ENCODE measurements at places on chromosomes 12 and 14.

DNA sequence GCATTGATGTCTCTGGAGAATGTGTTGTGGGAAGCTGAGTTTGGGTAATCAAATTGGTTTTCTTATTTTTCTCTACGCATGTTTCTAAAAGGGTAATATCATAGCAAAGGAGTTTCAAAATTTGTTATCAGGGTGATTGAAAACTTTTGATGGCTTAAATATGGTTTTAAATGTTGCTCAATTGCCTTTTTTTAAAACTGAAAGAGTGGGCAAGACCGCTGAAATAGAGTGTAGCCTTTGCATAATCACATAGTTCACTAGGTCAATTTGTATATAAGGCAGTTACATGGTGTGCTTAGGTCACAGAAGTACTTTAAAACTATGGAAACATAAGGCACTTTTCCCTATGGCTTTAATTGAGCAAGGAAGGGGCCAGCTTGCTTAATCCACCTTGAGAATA, 167.4 kb downstream of the SNAPC1 start:
- no peak for DNase-seq

- DNase-seq = no peak
Measured at GRCh38 chr12:93442411-93443340, 929 bp upstream of the UBE2N start.

- no peak for DNase-seq
Measured at GRCh38 chr12:3083921-3084347, 6.8 kb downstream of the TSPAN9 start.

- no peak for DNase-seq
Measured at GRCh38 chr14:72243309-72244293, 311.4 kb downstream of the RGS6 start.

DNA sequence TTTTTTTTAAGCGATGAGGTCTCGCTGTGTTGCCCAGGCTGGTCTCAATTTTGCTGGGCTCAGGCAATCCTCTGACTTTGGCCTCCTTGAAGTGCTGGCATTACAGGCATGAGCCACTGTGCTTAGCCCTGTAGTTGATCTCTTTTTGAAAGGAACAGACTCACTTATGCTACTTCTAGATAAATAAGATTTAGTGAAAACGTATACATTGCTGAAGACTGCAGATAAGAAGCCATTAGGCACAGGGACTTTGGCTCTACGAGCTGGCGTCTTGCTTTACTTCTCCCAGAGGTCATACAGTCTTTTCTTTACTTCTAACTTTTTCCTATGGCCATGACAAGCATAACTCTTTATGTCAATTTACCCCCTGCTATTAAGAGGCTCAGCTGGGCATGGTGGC, 9.4 kb downstream of the PTGR2 start:
- DNase-seq = no peak

- no peak for DNase-seq
Measured at GRCh38 chr14:54354096-54354495, 42.7 kb upstream of the CDKN3 start.

DNA sequence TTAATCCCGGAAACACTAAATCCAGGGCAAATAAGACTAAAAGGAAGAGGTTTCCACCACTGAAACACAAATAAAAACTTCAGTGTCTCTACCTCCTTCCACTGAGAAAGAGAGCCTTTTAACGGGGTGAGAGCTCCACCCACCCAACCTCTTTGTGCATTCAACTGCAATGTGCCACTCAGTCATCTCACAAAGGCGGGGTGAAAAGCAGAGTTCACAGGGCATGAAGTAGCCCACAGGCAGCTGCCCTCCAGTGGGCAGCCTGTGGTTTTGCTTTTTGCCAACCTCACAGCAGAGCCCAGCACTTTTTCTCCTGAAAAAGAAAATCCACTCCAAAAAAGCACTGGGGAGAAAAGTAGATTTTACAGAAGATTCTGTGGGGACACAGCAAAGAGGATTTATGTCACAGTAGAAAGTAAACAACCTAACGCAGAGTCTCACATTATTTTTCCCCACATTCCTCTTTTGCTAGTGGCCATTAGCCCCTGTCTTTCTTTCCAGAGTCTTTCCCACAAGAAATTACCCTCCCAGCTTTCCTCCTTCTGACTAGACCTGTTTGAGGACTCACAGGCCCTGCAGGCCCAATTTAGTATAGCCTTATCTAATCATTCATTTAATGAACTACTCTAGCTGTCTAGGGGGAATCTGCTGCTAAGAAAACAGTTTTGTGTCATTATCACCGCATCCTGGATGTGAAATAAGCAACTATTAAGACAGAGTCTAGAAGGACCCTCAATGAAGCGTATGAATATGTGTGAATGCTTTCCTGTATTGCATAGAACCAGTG, 753.8 kb upstream of the FOXG1 start:
- no peak for DNase-seq

GRCh38 chr12:18160901-18161300, 70.9 kb upstream of the RERGL start:
- no peak for DNase-seq

GRCh38 chr12:111283521-111283920, 85.4 kb downstream of the PHETA1 start:
- no peak for DNase-seq

DNA sequence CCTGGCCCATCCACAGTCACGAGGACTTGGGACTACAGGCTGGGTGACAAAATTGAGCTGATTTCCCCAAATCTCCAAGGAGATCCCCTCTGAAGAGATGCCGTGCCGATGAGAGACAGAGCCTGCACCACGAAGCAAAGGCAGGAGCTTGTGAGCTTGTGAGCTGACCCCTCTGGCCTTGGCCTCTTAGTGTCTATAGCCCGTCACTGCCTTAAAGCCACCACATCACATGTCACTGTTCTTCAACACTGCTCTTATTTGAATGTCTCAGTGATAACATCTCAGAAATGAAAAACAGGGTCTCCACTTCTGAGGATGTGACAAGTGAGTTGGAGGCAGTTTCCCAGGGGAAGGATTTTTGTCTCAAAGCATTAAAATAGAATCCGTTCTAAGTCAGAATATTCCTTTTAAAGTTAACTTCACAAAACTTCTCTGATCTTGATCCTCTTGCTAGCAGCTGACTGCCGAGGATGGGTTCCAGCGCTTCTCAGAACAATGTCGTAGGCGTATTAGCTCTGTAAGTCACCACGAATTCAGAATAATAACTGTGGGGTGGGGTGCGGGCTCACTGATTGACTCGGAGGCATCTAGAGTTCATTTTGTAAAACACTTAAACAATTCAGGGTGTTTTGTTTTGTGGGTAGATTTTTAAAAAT, 37.5 kb downstream of the CHST11 start:
- DNase-seq = peak; percentile 85

DNA sequence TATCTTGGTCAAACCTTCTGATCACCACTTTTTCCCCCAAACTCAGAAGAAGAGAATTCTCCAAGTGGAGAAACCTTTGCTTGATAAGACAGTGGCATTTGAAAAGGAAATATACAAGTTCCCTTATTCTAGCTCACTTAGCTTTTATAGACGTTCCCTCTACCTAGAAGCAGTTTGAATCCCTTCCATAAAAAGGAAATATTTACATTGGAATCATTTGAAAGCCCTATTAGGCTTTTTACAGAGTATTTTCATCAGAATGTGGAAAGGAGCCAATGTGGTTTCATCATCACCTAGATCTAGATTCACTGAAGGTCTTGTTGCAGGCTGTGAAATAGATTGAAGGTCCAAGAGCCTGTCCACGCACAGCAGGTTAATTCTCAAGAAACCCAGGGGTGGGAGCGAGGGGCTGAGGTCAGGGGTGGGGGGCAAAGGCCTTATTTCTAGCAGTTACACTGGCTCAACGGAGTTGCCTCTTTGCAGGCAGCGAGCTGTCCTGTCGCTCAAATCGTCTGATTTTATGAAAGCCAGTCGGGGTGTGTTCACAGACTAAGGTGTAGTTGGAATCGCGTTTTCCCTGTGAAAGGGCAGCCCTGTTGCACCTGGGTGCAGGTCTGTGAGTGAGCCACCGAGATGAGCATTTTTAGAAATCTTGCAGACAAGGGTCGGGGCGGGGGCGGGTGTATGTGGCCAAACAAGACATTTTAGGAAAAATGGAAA, 45.6 kb downstream of the AACS start:
- no peak for DNase-seq

- peak; percentile 37 for DNase-seq
Measured at GRCh38 chr12:131242741-131243496, 289.2 kb downstream of the ADGRD1 start.

DNA sequence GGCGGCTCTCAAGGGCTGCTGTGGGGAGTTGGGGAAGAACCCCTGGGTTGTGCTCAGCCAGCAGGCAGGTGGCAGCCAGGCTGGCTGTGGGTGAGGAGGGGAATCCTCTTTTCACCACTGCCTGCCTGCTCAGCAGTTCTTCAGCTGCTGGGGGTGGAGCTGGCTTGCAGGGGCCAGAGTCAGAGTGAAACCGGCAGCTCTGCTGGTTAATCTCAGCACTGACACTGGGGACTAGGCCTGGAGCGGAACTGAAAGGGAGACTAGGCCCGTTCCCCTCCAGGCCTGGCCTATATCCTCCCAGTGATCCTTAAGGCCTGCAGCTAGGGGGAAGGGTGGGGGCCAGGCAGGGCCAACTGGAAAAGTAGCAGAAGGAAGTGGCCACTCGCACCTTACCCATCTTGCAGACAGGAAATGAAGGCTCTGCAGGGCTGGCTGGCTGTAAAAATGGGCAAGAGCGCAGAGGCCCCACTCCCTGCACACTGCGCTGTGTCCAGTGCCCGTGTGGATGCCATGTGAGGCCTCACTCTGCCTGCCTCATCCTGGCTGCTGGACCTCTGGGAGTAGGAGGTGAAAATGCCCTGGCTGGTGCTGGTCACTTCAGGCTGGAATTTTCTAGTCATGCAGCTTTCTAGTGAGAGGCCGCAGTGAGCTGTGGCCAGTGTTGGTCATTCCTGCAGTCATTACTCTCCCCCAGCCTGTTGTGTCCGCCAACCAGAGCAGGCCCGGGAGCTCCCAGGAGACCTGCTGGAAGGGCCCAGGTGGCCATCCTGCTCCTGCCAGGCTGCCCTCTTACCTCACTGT, 39.4 kb downstream of the SH2B3 start:
- peak; percentile 91 for DNase-seq

DNA sequence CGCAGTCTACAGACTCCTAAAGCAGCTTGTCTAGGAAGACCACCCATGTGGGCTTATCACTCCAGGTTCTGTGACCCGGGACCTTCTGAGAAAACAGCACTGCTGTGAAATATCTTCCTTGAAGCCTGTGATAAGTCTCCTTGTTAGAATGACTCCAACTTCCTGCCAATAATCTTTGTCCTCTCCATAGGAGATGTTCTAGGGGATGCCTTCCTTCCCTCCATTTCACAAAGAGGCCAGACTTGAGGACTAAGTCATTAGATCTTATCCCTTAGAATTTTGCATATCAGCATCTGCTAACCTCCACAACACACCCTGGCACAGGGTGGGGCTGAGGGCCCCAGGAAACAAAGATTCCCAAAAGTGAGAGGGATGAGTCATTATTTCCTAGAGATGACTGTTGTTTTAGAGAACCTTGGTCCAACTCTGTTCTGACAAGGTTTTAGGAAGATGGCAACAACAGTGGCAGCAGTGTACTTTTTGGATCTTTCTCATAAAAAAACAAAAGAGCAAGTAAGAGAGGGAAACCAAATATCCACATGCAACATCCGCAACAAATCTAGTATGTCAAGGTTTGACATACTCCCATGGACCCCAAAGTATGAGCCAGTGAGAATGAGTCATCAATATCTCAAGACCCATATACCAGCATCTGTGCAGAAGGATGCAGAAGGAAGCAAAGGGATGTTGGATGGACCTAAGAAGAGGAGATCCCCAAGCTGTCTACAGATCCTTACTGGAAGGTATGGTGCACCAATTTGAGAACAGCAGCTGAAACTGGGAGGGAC, 6.0 kb downstream of the LTB4R start:
- DNase-seq = no peak

DNA sequence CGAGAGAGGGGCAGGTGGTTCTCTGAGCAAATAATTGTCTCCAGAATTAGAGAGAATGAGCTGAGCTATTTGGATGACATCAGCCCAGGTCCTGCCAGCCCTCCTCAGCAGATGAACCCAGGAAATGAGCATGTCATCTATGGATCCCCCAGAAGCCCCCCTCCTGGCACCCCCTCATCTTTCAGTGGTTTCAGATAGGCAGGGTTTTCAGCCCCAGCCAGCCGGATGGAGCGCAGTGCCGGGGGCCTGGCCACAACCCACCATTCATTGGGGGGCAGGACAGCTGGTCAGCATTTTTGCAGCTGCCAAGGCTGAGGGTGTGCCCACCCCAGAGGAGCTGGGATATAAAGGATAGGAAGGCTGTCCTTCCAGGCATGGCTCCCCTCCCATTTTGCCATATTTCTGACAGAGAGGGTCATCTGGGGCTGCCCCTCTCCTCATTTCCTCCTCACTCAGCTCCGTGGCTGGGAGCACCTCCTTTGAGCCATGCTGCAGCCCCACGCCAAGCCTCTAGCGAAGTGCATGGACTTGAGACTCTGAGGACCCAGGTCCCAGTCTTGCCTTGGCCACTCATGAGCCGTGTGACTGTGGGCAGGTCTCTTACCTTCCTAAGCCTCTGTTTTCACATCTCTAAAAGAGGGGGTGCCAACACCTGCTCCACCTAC, 6.0 kb upstream of the KRT71 start:
- no peak for DNase-seq

DNA sequence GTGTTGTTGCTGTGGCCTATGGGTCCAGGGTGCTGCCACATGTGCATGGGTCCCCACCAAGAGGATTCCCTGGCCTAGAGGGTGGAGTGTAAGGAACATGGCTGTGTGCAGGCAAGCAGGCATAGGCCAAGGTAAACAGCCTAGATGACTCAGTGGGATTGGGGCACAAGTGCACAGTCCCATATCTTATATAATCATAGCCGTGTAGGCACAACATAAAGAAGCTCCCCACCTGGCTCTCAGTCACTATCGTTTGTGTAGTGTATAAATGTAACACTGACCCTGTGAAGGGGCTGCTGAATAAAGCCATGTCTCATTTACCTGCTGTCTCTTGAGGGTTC, 15.7 kb upstream of the RNASE12 start:
- DNase-seq = no peak

GRCh38 chr14:90731487-90731886, 84.7 kb downstream of the TTC7B start:
- no peak for DNase-seq

DNA sequence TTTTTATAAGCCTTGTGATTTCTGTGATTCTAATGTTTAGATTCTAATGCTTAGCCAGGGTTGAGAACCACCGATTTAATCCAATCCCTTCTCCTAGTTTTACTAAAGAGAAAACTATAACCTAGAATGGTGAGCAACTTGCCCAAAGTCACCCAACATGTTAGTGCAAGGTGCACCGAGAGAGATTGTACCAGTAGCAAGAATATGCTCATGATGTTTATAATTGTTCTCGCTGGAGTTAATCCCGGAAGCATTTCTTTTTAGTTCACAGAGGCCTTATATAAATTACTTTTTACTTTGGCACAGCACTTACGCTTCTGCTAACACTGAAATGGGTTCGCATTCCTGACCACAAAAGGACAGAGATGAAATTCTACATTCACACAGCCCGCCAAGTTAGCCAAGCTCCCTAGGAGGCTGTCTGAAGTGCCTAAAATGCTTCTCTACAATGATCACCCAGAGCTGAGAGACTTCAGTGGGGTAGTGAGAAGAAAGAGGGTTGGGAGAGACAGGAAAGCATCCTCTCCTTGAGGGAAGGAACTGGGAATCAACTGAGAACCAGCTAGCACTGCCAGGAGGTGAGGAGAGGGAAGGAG, 579 bp upstream of the BLOC1S1 start:
- DNase-seq = no peak

- no peak for DNase-seq
Measured at GRCh38 chr12:46554460-46554859, 181.9 kb upstream of the SLC38A2 start.

- no peak for DNase-seq
Measured at GRCh38 chr12:124162151-124163110, 132.5 kb upstream of the RFLNA start.
